ENCODE measurements at places on chromosomes 7 and 10.

GRCh38 chr7:26470691-26471090 is 179.0 kb downstream of the SNX10 start:
- DNase-seq = no peak

DNA sequence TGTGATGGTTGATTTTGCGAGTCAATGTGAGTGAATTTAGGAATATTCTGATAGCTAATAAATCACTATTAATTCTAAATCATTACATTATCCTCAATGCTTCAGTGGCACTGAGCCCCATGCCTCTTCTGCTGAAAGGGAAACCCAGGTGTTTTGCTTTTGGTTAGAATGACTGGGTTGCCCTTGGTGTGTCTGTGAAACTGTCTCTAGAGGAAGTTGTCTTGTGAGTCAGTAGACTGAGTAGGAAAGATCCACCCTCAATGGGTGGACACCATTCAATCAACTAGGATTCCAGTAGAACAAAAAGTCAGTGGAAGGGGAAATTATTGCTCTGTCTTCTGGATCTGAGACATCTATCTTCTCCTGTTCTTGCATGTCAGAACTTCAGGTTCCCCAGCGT is 472.4 kb downstream of the ANKRD7 start:
- no peak for DNase-seq

- DNase-seq = no peak
These were observed 5.0 kb upstream of the MINDY3 start for GRCh38 chr10:15865304-15865703.

GRCh38 chr10:104255311-104255981 is 754 bp downstream of the GSTO1 start:
- DNase-seq = peak; percentile 82
